ENCODE measurements at places on chromosomes 5 and 9.

GRCh38 chr5:107594253-107595045, 76.3 kb downstream of the EFNA5 start:
- H3K27me3 ChIP-seq = no peaks in the 10 kb centered on the region
- H3K4me1 ChIP-seq = peaks cover 57% of the 10 kb centered on the region
- H3K4me3 ChIP-seq = no peak overlapping the region

- H3K27ac ChIP-seq = no peak overlapping the region
- H3K27me3 ChIP-seq = no peaks in the 10 kb centered on the region
- no peak overlapping the region for H3K4me3 ChIP-seq
- H3K36me3 ChIP-seq = no peaks in the 10 kb centered on the region
- H3K4me1 ChIP-seq = no peaks in the 10 kb centered on the region
Observed at GRCh38 chr9:18141681-18142080, 332.3 kb upstream of the ADAMTSL1 start.

DNA sequence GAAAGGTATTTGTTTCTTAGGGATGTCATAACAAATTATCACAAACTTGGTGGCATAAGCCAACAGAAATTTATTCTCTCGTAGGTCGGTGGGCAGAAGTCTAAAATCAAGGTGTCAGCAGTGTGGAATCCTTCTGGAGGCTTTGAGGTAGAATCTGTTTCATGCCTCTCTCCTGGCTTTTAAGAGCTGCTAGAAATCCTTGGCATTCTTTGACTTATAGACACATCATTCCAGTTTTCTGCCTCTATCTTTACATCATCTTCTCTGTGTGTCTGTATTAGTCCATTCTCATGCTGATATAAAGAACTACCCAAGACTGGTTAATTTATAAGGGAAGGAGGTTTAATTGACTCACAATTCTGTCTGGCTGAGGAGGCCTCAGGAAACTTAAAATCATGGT, 488.1 kb upstream of the PAPPA start:
- no peaks in the 10 kb centered on the region for H3K36me3 ChIP-seq
- H3K4me1 ChIP-seq = no peaks in the 10 kb centered on the region
- no peak for DNase-seq
- no peak overlapping the region for H3K4me3 ChIP-seq
- no peak overlapping the region for H3K27ac ChIP-seq

GRCh38 chr5:98069876-98070512, 703.5 kb upstream of the RGMB start:
- H3K36me3 ChIP-seq = no peaks in the 10 kb centered on the region
- peaks cover 5% of the 10 kb centered on the region for H3K4me1 ChIP-seq
- H3K4me3 ChIP-seq = no peak overlapping the region
- no peaks in the 10 kb centered on the region for H3K27me3 ChIP-seq

Data from neural progenitor cell (in vitro differentiated cells).